Pancreas (tissue), 10 donors: ENCODE measurements at places on chromosomes 12 and 14.
A peak's percentile ranks its signal among the peaks of the same experiment; 100 is the strongest.

DNA sequence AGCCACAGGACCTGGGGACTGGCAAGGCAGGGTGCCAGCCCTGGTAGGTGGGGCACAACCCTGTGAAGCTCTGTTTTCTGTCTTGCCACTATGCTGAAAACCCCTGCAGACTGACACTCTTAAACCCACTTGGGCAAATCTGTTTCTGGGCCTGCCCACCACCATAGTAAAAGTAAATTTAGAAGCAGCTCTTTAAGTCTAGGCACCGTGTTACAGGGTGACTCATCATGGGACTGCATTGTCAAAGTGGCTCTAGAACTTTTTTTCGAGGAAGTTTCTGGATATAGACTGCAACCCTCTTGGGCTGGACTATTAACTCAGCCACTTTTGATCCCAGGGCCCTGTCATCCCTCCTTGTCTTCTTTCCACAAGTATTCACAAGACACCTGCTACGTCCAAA lies 7.7 kb downstream of the TUNAR start:
- no peaks in the 10 kb centered on the region for H3K4me1 ChIP-seq
- H3K27ac ChIP-seq = no peak overlapping the region
- no peak for DNase-seq
- H3K36me3 ChIP-seq = no peaks in the 10 kb centered on the region
- H3K4me3 ChIP-seq = no peak overlapping the region

DNA sequence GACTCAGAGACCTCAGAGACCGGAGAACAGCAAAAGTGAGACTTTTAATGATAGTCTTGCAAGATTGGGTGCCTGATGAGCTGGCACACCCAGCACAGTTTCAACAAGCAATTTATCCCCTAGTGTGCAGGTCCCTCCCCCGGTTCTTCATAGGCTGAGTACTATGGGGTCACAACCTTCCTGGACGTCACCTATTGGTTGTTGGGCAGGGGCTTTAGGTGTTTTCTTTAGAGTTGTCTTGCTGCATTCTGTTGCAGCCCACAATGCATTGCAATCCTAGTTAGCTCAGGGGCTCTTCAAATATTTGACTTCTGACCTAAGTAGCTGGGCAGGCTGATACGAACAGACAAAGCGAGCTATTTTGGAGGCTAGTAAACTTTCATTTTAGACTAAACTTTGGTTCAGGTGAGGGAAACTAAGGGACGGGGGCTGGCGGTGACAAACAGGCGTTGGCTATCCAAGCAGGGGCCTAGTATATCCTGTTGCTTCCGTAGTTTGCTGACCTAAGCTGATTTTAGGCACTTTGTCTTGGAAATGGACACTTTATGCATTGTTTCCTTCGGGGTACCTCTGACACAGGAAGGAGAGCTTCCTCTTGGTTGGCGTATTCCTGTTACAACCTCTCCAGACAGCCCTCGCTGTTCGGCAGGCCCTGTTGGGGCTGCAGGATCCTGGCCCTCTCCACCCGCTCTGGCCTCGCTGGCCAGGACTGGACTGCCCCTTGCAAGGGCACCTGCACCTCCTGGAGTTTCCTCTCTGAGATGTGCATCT lies 14.1 kb downstream of the SIVA1 start:
- DNase-seq = no peak
- peaks cover 7% of the 10 kb centered on the region for H3K4me1 ChIP-seq
- H3K27ac ChIP-seq = no peak overlapping the region

- no peak overlapping the region for H3K27ac ChIP-seq
- H3K36me3 ChIP-seq = no peaks in the 10 kb centered on the region
- no peak overlapping the region for H3K4me3 ChIP-seq
- DNase-seq = no peak
- H3K27me3 ChIP-seq = no peaks in the 10 kb centered on the region
Measured at GRCh38 chr14:99141236-99141635, 130.8 kb downstream of the BCL11B start.

DNA sequence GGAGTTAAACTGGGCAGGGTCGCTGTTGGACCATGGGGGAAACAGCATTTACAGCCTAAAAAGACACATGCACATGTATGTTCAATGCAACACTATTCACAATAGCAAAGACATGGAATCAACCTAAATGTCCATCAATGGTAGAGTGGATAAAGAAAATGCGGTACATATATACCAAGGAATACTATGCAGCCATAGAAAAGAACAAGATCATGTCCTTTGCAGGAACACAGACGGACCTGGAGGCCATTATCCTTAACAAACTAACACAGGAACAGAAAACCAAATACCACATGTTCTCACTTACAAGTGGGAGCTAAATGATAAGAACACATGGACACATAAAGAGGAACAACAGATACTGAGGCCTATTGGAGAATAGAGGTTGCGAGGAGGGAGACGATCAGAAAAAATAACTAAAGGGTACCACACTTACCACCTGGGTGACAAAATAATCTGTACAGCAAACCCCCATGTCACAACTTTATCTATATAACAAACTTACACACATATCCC lies 25.0 kb upstream of the SRP54 start:
- H3K27me3 ChIP-seq = no peaks in the 10 kb centered on the region
- H3K36me3 ChIP-seq = no peaks in the 10 kb centered on the region
- H3K4me3 ChIP-seq = no peak overlapping the region
- no peak for DNase-seq
- no peak overlapping the region for H3K27ac ChIP-seq
- no peaks in the 10 kb centered on the region for H3K4me1 ChIP-seq

GRCh38 chr12:25723921-25724491 lies 170.9 kb upstream of the LMNTD1 start:
- no peak overlapping the region for H3K4me3 ChIP-seq
- no peaks in the 10 kb centered on the region for H3K27me3 ChIP-seq
- no peak overlapping the region for H3K27ac ChIP-seq
- H3K36me3 ChIP-seq = no peaks in the 10 kb centered on the region
- DNase-seq = no peak
- no peaks in the 10 kb centered on the region for H3K4me1 ChIP-seq

DNA sequence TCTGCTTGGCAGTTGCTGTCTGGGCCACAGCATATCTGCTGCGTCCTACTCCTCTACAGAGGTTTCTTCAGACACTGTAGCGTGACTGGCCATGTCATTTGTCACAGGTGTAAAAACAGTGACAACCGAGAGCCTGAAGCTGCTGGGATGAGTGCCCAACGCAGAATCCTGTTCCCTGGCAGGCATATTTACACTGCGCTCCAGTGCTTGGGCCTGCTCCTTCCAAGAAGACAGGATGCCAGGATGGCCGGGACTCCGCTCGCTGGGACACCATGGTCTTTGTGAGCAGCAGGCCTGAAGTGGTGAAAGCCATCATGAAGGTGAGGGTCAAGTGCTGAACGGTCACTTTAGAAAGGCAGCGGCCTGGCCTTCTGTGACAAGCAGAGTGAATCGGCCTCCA lies 171.4 kb downstream of the EMP1 start:
- no peak for DNase-seq
- no peak overlapping the region for H3K4me3 ChIP-seq
- H3K36me3 ChIP-seq = no peaks in the 10 kb centered on the region
- H3K4me1 ChIP-seq = peaks cover 7% of the 10 kb centered on the region
- H3K27ac ChIP-seq = no peak overlapping the region

- H3K4me1 ChIP-seq = no peaks in the 10 kb centered on the region
- H3K27ac ChIP-seq = no peak overlapping the region
- H3K27me3 ChIP-seq = no peaks in the 10 kb centered on the region
Measured at GRCh38 chr14:44109036-44109435, 398.0 kb downstream of the FSCB start.

GRCh38 chr12:124508381-124509079 lies 58.9 kb downstream of the NCOR2 start:
- H3K4me1 ChIP-seq = peaks cover 47% of the 10 kb centered on the region
- no peak for DNase-seq
- H3K27me3 ChIP-seq = no peaks in the 10 kb centered on the region
- no peaks in the 10 kb centered on the region for H3K36me3 ChIP-seq

GRCh38 chr12:23681237-23681636 lies 268.2 kb downstream of the SOX5 start:
- H3K4me1 ChIP-seq = no peaks in the 10 kb centered on the region
- DNase-seq = no peak
- no peaks in the 10 kb centered on the region for H3K27me3 ChIP-seq
- no peak overlapping the region for H3K27ac ChIP-seq

DNA sequence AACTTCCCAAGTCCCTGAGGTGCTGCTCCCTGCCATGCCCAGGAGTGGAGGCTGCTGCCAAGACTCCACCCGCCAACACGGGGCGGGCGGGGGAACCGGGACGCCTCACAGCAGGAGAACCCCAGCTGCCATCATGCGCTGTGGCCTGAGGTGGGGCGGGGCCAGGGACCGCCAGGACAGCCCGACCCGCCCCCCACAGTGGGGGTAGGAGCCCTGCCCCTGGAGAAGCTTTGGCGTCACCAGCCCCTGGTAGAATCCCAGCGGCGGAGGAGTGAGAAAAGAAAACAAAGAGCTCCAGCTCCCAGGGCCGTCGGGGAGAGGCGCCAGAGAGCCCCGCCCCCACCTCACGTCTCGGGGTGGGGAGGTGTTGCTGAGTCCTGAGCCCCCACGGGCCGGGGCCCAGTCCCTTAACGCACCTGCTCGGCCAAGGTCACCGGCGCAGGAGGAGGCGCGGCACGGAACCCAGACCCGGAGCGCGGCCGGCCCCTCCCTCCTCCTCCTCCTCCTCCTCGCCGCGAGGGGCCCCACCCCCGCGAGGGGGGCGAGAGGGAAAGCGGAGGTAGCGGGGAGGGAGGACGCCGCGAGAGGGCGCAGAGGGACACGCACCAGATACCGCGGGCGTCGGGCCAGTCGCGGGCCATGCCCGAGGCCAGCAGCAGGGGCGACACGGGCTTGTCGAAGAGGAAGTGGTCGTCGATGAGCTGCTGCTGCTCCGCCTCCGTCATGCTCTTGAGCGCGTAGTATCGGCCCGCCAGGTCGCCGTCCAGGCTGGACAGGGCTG lies 1.8 kb downstream of the CKB start:
- H3K4me1 ChIP-seq = peaks cover 21% of the 10 kb centered on the region
- peak overlapping the region; percentile 63 for H3K4me3 ChIP-seq
- H3K27ac ChIP-seq = peak overlapping the region; percentile 71
- H3K36me3 ChIP-seq = no peaks in the 10 kb centered on the region

GRCh38 chr12:29148596-29148910 lies 525 bp upstream of the FAR2 start:
- peak overlapping the region; percentile 33 for H3K4me3 ChIP-seq
- no peaks in the 10 kb centered on the region for H3K4me1 ChIP-seq
- DNase-seq = no peak
- H3K27ac ChIP-seq = no peak overlapping the region

GRCh38 chr12:43213608-43214007 lies 338.4 kb downstream of the ADAMTS20 start:
- no peaks in the 10 kb centered on the region for H3K36me3 ChIP-seq
- no peaks in the 10 kb centered on the region for H3K27me3 ChIP-seq
- no peak for DNase-seq
- H3K4me1 ChIP-seq = no peaks in the 10 kb centered on the region
